ENCODE measurements at places on chromosomes 3 and 15.

DNA sequence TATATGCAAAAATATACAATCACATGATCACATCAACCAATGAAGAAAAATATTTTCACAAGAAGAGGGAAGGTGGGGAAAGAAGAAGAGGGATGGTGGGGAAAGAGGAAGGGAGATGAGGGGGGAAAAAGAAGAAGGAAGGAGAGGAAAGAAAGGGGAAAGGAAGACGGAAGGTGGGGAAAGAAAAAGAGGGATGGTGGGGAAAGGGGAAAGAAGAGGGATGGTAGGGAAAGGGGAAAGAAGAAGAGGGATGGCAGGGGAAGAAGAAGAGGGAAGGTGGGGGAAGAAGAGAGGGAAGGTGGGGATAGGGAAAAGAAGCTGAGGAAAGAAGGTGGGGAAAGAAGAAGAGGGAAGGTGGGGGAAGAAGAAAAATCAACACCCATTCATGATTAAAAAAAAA, 3.2 kb upstream of the GOLGB1 start:
- DNase-seq = no peak

DNA sequence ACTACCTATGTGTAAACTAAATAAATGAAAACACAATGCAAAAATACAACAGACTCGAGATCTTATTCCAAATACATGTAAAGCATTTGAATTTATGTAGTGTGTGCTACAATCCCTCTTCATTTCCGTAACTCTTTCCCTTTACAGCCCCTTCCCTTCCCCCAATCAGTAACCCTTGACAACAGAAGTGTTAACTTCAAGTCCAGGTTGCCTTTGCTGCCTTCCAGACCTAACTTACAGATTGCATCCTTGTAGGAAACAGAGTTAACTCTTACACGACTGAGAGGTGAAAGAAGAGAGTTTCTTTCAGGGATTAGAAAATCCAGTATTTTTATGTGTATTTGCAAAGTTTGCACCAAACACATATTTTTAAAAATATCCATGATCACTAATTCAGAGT, 1.4 kb upstream of the ROBO1 start:
- no peak for DNase-seq

DNA sequence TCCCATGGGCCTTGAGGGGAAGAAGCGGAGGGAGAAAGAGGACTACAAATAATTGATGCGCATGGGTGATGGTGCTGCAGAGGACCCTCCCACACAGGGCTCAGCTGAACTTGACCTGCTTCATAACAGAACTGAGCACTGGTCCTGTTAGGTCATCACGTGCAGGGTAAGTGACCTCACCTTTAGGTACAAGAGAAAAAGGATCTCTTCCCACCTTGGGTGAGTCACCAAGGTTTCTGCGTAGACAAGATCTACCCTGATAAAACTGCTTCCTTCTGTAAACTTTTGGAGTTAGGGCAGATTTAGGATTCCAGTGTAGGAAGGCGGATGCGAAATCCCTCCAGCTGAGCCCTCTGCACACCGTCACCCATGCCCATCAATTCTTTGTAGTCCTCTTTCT, 67.1 kb downstream of the FEM1B start:
- DNase-seq = no peak

DNA sequence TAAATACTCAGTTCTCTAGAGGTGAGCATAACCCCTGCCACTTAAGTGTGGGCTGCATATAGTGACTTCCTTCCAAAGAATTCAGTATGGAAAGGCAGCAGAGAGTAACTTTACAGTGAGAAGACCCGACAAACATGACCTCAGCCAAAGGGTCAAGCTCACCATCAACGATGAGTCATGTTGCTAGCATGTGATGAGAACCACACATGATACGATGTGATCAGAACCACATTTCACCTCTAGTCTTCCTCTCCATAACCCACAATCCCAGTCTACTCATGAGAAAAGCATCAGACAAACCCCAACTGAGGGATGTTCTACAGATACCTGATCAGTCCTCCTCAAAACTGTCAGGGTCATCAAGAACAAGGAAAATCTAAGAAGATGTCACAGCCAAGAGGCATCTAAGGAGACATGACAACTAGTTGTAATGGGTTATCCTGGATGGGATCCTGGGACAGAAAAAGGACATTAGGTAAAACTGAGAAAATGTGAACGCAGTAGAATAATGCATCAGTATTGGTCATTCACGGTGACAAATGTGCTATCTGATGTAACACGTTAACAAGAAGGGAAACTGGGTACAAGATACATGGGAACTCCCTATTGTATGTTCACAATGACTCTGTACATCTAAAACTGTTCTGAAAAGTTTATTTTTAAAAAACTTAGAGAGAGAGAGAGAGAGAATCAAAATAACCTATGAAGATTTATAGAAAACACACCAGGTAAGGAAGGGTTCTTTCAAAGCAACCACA, 28.3 kb downstream of the SEC61A1 start:
- DNase-seq = no peak

- DNase-seq = no peak
Observed at GRCh38 chr3:47223755-47224154, 58.8 kb downstream of the KIF9 start.

DNA sequence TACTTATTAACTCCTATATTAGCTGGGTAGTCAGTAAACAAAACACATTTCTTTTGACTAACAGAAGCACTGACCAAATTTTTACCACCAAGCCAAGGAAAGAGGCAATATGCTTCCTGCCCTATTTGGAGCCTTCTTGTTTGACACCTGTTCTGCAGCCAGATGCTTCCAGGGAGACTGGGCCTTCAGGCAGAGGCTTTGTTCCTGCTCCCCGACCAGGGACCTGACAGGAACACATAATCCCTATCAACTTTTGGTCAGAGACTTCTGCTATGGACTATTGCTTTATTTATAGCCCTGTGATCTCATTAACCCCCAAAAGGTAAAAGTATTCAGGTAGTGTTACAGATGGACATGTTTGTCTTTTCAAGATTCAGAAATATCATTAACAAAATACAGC, 541.3 kb downstream of the NTRK3 start:
- DNase-seq = no peak

DNA sequence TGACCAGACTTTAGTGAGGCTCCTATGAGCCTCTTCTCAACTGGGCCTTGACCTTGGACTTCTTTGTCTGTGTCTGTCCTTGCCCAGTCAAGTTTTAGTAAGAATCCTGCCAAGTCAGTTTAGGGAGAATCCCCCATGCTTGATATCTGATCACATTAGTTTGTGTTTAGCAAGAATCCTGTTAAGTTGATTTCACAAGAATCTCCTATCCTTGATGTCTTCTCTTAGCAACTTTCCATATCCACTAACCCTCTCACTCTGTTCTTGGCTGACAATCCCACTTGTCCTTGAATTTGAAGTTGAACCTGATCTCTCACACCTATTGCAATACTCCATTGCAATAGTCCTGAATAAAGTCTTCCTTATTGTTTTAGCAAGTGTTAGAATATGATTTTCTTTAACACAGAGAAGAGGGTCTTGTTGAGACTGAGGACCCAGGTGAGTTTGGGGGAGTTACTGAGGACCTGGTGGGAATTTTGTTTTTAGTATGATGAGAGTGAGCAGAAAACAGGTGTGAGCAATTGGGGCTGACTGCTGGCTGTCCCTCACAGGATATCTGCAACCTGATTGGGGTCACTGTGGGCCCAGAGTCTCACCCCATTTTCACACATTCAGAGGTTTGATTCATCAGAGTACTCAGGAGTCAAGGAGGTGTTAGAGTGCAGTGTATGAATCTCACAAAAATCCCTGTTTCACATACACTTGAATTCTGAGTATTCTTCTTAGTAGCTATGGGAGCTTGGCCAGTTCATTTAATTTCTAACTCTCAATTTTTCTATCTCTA, 39.9 kb upstream of the TNFAIP8L3 start:
- DNase-seq = no peak

DNA sequence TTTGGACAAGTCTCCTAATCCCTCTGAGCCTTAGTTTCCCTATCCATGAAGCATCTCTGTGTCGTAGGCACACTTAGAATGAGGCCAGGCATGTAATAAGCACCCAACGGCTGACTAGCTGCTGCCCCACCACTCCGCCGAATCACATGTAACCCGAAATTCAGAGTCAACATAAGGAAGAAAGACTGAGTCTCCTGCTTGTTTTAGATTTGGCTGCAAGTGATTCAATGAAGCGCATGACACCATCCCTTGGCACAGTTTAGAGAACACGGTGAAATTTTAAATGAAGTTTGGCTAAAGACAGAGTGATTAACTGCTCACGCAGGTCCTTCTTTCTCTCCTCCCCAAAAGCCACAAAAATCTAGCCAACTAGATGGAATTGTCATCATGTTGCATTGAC, 279.2 kb downstream of the TLE3 start:
- DNase-seq = no peak

- DNase-seq = no peak
Observed at GRCh38 chr3:116058844-116059243, 386.4 kb downstream of the LSAMP start.

GRCh38 chr15:28944286-28944685, 58.5 kb downstream of the APBA2 start:
- no peak for DNase-seq

DNA sequence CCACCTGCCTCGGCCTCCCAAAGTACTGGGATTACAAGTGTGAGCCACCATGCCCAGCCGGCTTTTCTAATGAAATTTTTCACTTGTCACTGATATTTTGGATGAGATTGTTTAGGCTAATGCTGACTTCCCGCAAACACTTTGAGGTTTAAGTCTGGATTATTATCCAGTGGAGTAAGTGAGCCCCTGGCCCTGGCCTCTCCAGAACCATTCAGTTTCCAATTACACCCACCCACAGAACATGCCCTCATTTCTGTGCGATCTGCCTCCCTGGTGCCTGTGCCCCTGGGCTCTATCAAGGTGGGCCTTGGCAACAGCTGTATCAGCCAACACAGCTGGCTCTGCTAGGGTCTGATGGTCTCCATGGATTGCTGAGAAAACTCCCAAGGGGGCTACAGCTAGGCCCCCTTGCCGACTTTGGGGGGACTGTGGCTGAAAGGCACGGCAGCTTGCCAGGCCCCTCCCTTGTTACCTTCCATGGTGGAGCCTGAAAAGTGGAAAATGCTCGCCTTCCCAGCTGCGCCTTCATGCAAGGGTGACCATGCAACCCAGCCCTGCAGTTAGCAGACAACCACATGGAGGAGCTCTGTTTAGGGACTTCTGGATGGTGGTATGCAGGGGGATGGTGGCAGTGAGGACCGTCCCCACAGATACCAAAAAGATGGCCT, 288.9 kb downstream of the FAM43A start:
- DNase-seq = no peak

- no peak for DNase-seq
Observed at GRCh38 chr3:100072326-100073048, 41.8 kb downstream of the FILIP1L start.

DNA sequence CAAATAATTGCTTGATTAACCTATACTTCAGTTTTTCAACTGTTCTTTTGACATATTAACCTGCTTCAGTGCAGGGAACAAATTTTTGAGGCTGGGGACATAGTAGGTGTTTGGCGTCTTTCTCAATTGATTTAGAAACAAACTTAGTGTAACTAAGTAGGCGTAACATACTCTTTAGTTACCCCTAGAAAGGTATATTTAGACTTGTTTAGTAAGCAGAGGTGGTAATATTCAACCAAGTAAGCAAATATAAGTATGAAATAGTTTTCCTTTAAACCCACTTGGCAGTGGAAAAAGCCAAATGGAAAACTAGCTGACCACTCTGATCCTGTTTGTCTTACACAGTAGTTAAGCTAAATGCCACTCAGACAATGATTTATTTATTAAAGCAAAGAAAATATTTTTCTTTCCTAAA, 113.2 kb downstream of the MBNL1 start:
- no peak for DNase-seq

- no peak for DNase-seq
Observed at GRCh38 chr3:160478338-160478737, 28.8 kb upstream of the TRIM59 start.

DNA sequence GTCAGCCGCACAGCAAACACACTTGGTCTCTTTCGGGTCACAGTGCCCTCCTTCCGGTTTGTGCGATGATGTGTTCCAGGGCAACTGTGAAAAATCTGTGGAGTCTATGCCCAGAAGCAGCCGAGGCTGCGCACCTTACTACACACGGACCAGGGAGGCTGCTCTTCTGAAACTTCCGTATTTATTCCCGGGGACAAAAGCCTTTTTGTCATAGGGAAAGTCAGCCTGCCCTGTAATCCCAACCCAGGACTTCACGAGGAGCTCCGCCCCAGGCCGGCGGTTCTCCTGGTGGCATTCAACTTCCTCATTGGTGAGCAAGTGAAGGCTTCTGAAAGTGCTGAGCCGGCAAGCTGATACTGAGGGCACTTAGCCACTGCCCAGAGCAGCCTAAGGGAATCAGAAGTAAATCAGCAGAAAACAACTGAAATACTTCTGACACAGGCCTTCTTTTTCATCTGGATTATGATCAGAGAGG, 126.5 kb downstream of the FMN1 start:
- peak; percentile 34 for DNase-seq

DNA sequence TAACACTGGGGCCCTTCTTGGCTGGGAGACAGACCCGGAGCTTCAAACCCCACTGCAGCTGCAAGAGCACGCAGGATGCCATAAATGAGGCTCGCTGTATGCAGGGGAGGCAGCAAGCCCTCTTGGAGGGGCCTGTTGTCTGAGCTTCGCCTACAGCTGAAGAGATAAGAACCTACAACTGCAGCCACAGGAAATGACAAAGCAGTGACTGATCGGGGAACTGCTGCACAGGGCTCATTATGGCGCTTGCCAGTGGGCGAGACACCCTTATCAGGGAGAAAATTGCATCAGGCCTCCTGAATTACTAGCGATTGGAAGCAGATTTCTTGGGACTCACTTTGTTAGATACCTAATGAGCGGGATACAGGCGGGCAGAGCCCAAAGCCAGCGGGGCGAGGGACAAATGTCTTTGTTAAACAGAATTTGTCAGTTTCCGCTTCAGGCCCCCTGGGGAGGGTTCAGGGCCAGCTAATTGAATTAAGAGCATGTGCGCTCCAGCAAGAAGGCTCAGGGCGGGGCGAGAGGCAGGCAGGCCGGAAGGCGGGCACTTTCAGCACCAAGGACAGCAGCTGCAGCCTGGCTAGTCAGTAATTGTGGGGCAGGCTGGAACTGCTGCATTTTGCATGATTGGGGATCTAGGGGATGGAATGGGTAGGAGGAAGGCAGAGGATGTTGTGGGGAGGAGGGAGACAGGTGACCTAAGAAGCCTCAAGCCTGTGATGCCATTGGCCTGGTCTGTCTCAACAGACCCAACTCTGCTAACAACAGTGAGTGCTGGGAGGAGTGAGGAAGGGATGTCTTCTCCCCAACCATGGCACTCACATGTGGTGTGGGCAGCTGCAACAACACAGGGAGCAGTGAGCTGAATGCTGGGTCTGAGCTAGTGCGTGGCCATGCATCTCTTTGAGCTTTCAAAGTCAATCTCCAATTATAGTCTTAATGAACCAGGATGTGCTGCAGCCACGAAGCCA, 55.3 kb downstream of the CCDC33 start:
- DNase-seq = peak; percentile 49

- no peak for DNase-seq
Observed at GRCh38 chr15:74008901-74009300, 14.4 kb downstream of the PML start.

DNA sequence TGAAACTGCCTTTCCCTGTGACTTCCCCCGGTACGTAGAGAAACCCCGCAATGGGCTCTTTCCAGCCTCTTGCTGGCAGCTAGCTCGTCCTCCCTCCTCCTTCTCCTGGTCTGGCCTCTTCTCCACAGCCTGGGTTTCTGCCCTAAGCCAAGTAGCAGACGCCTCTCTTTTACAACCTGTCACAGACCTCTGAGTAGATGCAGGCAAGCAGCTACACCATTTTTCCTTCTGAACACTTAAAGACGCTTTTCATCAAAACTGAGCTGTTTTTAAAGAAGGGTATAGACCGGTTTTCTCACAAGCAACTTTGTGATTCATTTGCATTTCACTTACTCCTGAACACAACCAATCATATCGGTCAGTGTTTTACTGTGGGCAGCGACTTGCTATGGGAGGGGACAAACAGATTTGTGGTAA, 32.0 kb downstream of the ADAMTSL3 start:
- no peak for DNase-seq

GRCh38 chr3:197590313-197590962, 34.7 kb upstream of the BDH1 start:
- no peak for DNase-seq
